Heart left ventricle (tissue), 16 donors: ENCODE measurements at places on chromosomes 4 and X.

DNA sequence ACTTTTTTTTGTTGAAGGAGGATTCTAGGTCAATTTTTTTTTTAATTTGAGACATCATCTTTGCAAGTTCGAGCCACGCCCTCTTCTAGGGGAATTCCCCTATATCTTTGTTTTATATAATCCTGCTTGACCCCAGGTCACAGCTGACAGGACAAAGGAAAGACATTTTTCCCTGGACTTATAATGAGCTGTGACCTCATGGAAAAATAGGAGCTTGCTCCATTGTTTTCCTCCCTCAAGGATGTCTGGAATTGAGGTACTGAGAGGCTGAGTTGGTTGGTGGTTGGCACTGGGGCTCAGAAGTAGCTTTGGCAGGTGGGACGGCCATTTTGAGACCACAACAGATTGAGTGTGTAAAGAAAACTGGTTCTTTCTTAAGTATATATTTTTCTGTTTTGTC, 49.0 kb downstream of the GBA3 start:
- no peak for DNase-seq

- no peak for DNase-seq
Observed at GRCh38 chr4:889516-889915, 42.6 kb downstream of the GAK start.

- no peak for DNase-seq
Observed at GRCh38 chr4:146833530-146833929, 112.1 kb downstream of the TTC29 start.

DNA sequence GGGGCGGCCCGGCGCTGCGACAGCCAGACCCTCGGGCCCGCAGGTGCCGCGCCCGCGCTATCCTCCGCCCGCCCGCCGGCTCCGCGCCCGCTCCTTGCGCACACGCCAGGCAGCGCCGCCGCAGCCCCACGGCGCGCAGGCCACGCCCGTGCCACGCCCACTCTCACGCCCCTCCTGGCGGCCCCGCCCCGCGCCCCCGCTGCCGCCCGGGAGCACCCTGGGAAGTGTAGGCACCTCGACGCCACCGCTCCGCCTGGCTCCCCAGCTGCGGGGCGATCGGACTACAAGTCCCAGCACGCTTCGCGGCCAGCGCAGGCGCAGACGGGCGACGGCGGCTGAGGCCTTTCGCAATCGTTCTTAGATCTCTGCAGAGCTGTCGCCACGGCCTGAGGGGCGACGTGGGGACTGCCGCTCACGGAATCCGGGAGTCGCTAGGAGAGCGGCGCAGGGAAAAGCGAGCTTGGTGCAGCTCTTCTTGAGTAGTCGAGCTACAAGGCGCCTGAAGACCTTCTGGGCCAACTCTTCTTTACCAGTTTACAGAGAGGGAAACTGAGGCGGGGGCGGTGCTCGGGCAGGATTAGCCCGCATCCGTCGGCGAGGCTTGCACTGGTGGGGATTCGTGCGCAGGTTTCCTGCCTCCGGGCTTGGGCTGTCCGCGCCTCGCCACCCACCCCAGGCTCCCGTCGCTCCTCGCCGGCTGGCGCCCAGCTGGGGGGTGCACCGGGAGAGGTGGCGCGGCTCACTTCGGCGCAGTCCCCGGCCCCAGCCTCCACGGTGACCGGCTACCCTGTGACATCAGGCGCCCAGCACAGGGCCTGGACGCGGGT, at the start of gene ABLIM2:
TSS of gene ABLIM2 (minus strand) at position 104 of the 827 bp plus-strand sequence. CDS start 124 bp downstream, outside the sequence.
- peak; percentile 98 for DNase-seq

DNA sequence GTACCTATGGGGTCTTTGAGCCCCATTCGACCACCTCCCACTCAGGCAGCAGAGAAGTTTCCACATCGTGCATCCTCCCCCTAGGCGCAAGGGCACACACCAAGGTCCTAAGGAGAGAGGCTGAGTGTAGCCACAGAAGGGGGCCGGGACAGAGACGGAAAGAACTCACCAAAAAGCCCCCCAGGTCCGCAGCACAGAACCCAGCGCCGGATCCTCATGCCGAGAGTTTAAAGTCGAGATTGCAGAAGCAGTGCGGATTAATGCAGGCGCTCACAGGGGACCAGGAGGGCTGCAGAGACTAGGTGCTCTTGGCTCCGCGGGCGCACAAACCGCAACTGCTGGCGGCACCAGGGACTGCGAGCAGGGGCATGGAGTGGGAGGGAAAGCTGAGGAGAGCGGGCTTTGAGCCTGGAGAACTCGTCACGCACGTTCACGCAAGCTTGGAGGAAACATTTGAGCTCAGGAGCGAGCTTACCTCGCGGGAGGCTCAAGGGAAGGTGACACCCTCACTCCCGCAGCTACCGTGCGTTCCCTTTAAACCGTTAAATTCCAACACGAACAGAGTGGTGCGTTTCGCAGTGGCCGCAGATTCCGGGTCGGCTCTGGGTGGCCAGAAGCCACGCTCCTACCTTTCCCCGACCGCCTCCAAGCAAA, 8.5 kb downstream of the NKX3-2 start:
- DNase-seq, result no peak

DNA sequence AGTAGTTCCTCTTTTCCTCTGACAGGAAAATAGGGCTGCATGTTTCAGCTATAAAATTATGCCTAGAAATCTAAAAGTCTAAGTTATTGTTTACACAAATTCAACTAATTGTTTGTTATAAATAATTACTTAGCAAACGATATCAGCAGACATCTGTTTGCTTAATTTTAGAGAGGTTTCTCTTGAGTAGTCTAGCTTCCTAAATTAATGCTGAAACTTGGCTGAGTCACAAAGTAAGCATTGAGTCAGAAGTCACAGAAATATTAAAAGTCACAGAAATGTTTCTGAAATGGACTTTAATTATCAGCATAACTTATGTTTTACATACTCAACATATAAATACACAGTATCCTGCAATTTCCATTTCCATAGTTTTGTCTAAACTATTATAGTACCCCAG, 1044.0 kb downstream of the CCSER1 start:
- no peak for DNase-seq

- DNase-seq, result no peak
Observed at GRCh38 chr4:186203406-186203805, 12.0 kb downstream of the CYP4V2 start.

GRCh38 chrX:49921109-49921508, 1.3 kb upstream of the CLCN5 start:
- DNase-seq, result no peak

DNA sequence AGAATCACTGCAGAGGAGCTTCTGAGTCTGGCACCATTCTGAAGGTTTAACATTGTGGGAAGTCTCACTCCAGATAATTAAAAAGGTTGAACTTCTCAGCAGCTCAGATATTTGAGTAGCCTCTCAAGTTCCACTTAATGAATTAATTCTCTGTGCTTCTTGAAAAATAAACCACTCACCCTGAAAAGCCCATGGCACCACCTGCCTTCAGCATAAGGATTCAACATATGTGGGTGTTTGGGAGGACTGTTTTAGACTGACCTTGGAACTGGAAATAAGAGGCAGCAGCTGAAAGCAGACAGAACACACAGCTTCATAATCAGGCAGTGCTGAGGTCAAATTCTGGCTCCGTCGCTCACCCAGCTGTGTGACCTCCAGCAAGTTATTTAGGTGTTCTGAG, 100.6 kb downstream of the KCNIP4 start:
- no peak for DNase-seq

GRCh38 chrX:77786365-77786680, 307 bp upstream of the ATRX start:
- DNase-seq, result no peak

DNA sequence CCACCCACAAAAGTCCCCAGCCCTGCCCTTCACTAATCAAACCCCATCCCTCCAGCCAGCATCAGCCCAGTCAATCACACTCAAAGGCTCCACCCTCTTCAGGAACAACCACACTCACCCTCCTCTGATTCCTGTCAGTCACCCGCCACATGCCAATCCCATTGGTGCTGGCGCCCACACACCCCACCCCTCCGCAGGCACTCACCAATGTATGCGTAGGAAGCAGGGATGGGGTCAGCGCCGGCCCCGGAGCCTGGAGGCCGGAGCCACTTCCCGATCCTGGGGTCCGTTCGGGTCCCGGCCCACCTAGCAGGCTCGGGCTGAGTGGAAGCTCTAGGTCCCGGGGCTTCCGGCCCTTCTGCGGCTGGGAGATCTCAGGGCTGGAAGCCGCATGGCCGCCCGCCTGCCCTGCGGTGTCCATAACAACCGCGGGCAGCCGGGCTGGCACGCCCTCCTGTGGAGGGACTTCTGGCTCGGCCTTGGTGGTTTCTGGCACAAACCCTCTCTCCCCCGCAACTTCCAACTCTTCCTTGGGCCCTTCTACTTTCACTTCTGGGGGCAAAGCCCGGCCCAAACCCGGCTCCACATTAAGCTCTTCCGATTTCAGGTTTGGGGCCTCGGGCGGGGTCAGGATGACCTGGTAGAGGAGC, 7.9 kb upstream of the CFP start:
- no peak for DNase-seq

DNA sequence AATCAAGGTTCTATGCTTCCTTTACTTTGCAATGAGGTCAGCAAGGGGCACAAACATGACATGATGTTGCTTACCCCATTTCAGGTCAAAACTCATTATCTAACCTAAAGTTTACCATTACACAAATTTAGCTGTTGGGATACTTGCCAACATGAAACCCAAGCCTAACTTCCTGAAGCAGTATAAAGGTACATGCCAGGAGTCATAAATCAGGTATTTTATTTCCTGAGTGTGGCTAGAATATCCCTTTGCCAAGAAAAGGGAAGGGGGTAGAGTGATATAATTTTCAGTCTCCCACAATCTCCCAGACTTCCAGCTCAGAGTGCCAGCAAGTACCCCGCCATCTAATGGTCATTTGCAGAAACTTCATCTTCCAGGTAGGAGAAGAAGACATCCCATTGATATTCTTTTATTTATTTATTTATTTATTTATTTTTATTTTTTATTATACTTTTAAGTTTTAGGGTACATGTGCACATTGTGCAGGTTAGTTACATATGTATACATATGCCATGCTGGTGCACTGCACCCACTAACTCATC, 136.6 kb downstream of the NEXMIF start:
- DNase-seq, result no peak

GRCh38 chr4:52376132-52376704, 282.9 kb downstream of the USP46 start:
- peak; percentile 20 for DNase-seq

DNA sequence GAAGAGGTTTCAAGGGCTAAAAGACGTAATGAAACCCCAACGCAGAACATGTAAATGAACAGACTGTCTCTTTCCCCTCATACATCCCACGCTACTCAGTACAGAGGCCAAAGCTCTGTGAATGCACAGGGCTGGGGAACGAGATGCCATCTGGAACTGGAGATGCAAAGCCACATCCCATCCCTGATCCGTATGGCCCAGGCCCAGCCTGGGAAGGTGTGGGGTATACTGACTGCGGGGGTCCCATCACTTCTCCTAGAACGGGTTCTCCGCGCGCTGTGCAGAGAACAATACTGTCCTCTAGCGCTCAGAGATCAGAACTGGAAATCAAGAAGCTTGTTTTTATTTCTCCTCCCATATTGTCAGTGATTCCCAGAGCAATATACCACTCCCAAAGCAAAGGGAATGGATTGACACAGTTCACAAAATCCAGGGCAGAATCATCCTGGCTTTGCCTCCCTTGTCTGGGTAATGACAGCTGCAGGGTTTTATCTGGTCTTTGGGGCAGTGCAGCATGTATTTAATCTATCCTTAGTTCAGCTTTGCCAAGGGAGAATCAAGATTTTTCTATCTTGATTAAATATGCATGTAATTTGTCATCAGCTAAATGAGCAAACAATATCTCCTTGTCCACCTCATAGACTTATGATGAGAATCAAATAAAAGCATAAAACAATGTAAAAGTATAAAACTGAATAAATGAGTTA, 47.3 kb upstream of the TLR3 start:
- DNase-seq, result no peak

DNA sequence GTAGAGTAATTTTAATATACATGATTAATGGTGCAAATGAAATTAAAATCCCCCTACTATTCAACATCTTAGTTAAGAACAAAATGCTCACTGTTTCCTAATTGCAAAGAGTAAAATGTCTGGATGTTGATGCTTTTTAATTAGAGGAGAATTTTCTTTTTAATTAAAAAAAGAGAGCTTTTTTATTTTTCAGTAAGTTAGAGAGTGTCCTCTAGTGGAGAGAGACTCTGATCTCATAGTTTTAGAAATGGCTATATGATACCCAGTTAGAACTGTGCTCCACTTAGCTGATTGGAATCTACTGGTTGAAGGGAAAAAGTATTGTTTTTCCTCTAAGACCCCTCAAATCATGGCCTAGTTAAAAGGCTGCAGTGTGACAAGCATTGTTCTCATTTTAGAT, 312.0 kb upstream of the MAGEB2 start:
- no peak for DNase-seq
